Breast epithelium (tissue), 4 donors: ENCODE measurements at places on chromosomes 11 and 22. TPM values are rescaled to one million over a fixed set of nuclear protein-coding genes. Genes with fewer than 3 reads are reported as not detected.
A peak's percentile ranks its signal among the peaks of the same experiment; 100 is the strongest.

DNA sequence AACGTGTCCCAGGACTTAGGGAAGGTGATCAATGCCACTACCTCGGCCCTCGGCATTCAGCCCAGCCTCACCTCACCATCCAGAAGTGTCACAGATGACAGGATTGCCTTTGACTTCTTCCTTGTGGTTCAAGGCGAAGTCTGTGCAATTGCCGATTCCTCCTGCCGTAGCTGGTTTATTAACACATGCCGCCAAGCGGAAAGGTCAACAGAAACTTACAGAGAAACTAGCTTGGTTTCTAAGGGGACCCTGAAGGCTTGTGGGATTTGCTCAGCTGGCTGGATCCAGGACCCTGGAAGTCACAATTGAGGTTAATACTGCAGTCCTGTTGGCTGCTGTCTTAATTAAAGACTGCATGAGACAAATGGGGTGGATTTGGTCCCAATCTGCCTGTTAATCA, 65.6 kb downstream of the SHANK2 start:
- H3K4me1 ChIP-seq, result no peaks in the 10 kb centered on the region
- no peaks in the 10 kb centered on the region for H3K36me3 ChIP-seq
- DNase-seq, result peak; percentile 5

DNA sequence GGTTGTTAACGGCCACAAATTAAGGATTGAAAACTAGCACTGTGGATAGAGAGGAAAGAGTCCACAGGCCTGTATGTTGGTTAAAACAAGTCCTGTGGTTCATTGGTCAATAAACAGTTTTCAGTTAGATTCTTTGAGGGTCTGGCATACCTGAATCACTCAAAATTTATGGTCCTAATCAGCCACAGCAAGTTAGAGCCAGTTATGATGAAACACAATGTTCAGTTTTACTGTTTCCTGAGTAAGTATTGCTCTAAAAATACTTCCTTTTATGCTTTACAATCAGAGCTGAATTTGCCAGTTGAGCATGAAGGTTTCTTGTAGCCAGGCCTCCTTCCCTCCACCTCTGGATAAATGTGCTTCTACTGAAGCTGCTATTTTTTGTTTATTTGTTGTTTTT, 12.9 kb upstream of the CAT start:
- no peaks in the 10 kb centered on the region for H3K27me3 ChIP-seq
- no peaks in the 10 kb centered on the region for H3K36me3 ChIP-seq
- no peak overlapping the region for H3K4me3 ChIP-seq
- H3K27ac ChIP-seq, result peak overlapping the region; percentile 25

GRCh38 chr11:116733969-116734508, 38.7 kb downstream of the BUD13 start:
- no peak overlapping the region for H3K27ac ChIP-seq
- H3K36me3 ChIP-seq, result no peaks in the 10 kb centered on the region
- peak; percentile 17 for DNase-seq
- no peaks in the 10 kb centered on the region for H3K4me1 ChIP-seq
- no peak overlapping the region for H3K4me3 ChIP-seq

DNA sequence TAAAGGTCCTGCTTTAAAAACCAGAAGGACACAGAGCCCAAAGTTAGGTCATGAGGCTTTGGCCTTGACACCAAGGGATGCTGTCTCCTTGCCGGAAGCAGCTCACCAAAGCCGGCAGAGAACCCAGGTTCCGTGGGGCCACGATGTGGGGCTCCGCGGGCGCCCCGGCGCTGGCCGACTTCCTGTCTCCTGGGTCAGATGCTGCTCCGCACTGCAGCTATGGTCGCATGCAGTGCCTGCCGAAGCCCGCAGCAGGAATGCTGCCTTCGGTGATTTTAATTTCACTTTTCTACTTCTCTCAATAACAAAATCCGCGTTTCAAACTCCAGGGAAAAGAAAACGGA, 454 bp upstream of the OTUB1 start:
- H3K4me1 ChIP-seq, result peaks cover 2% of the 10 kb centered on the region
- DNase-seq, result no peak
- H3K27ac ChIP-seq, result peak overlapping the region; percentile 91
- no peaks in the 10 kb centered on the region for H3K27me3 ChIP-seq
- no peaks in the 10 kb centered on the region for H3K36me3 ChIP-seq

DNA sequence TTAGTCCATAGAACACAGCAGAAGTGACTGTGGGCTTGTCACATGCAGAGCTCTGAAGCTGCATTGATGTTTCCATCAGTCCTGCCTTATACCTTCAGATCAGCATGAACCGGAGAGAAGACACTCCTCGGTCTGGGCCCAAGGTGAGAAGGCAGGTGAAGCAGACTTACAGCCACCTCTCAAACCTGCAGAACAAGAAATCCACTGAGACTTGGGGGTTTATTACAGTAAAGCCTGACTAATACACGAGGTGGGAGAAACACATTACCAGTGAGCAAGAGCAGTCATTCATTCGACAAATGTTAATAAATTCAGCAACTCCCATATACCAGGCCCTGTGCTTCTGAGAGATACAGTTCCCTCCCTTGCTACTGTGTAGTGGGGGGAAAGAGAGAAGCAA, 279.0 kb downstream of the DDX10 start:
- no peak for DNase-seq
- H3K27ac ChIP-seq, result no peak overlapping the region
- H3K4me1 ChIP-seq, result no peaks in the 10 kb centered on the region
- H3K4me3 ChIP-seq, result no peak overlapping the region
- no peaks in the 10 kb centered on the region for H3K36me3 ChIP-seq

- H3K27me3 ChIP-seq, result no peaks in the 10 kb centered on the region
- H3K36me3 ChIP-seq, result no peaks in the 10 kb centered on the region
- peak overlapping the region; percentile 40 for H3K27ac ChIP-seq
Measured at GRCh38 chr11:88555829-88556202, 218.3 kb upstream of the CTSC start.

- no peaks in the 10 kb centered on the region for H3K36me3 ChIP-seq
- H3K4me3 ChIP-seq, result no peak overlapping the region
- H3K27me3 ChIP-seq, result no peaks in the 10 kb centered on the region
- H3K27ac ChIP-seq, result peak overlapping the region; percentile 56
- peaks cover 5% of the 10 kb centered on the region for H3K4me1 ChIP-seq
- no peak for DNase-seq
Measured at GRCh38 chr11:69122326-69122629, 33.5 kb upstream of the SMIM38 start.

DNA sequence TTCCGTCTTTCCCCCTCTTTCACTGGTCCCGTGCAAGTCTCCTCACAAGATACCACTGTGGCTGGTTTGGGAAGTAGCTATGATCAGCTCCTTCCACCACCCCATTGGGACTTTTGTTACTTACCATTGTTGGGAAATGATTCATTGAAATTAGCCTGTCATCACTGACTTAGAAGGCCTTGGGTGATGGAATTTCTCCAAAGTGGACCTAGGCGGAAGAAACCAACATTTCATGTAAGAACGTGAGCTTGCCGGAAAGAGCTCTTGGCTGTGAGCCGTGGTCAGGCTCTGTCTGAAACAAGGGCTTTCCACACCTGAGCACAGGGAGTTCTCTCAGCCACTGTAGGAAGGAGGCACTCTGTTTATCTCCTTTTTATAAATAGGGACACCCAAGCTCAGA, 23.5 kb upstream of the CRYBB3 start:
- no peak for DNase-seq
- H3K4me1 ChIP-seq, result peaks cover 5% of the 10 kb centered on the region
- no peaks in the 10 kb centered on the region for H3K27me3 ChIP-seq
- no peak overlapping the region for H3K4me3 ChIP-seq

- no peak for DNase-seq
- no peaks in the 10 kb centered on the region for H3K4me1 ChIP-seq
- H3K27ac ChIP-seq, result no peak overlapping the region
- H3K36me3 ChIP-seq, result no peaks in the 10 kb centered on the region
Measured at GRCh38 chr22:24580276-24580675, 12.6 kb downstream of the LRRC75B start.

DNA sequence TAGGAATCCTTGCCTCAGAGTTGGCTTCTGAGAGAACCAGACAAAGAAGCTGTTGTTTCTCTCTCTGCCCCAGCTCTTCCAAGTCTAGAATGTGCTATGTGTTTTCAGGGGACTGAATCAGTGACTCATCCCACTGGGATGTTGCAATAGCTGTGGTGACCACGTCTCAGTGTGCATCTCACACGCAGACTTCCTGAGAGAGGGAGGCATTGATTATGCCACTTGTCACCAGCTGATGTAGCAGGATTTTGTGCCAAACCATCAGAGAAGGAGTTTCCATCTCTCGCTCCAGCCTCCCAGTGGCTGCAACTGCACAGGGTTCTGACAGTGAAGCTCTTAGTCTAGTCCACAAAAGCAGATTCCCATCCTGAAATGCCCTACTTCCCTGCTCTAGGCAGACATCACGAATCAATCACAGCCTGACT, 455.8 kb downstream of the MIAT start:
- no peak overlapping the region for H3K4me3 ChIP-seq
- peaks cover 6% of the 10 kb centered on the region for H3K4me1 ChIP-seq
- H3K36me3 ChIP-seq, result no peaks in the 10 kb centered on the region
- DNase-seq, result no peak
- H3K27ac ChIP-seq, result peak overlapping the region; percentile 87

GRCh38 chr22:44623771-44624510, 78.1 kb upstream of the PRR5 start:
- H3K27ac ChIP-seq, result no peak overlapping the region
- DNase-seq, result no peak
- H3K36me3 ChIP-seq, result no peaks in the 10 kb centered on the region

- H3K27me3 ChIP-seq, result no peaks in the 10 kb centered on the region
- no peaks in the 10 kb centered on the region for H3K36me3 ChIP-seq
- H3K27ac ChIP-seq, result no peak overlapping the region
- no peak overlapping the region for H3K4me3 ChIP-seq
Measured at GRCh38 chr11:87804176-87804575, 371.1 kb downstream of the RAB38 start.

GRCh38 chr11:10653946-10654810, 39.4 kb downstream of the IRAG1 start:
- H3K4me1 ChIP-seq, result peaks cover 2% of the 10 kb centered on the region
- no peaks in the 10 kb centered on the region for H3K36me3 ChIP-seq
- no peak overlapping the region for H3K4me3 ChIP-seq
- DNase-seq, result no peak
- no peaks in the 10 kb centered on the region for H3K27me3 ChIP-seq
- H3K27ac ChIP-seq, result peak overlapping the region; percentile 62

DNA sequence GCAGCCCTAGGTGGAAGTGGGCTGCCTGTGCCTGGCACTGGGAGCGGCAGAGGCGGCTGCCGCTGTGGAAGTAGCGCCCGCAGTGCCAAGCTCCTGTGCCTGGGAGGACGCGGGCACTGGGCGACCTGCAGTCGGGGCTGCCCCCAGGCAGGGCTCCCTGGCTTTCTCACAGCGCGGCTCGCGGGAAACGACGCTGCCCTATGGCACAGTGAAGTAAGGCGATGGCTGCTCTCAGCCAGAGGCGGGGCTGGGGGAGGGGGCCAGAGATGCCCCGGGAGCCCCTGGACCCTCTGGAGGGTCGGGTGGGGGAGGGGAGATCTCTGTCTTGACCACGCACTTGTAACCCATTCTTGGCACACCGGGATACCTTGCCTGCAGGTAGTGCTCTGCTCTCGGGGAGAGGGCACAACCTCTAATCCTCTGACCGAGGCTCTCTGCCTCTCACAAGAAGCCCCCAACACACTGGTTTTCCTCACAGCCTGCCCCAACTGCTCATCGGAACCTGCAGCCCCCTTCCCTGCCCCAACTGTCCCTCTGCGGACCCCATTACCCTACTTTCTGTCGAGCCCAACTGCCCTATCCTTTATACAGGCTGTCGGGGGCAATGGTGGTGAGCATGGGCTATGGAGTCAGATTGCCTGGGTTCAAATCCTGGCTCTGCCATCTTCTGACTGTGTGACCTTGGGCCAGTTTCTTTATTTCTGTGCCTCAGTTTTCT, 32.2 kb upstream of the TRIM29 start:
- no peak for DNase-seq
- H3K27ac ChIP-seq, result peak overlapping the region; percentile 76
- H3K36me3 ChIP-seq, result no peaks in the 10 kb centered on the region
- H3K27me3 ChIP-seq, result no peaks in the 10 kb centered on the region

DNA sequence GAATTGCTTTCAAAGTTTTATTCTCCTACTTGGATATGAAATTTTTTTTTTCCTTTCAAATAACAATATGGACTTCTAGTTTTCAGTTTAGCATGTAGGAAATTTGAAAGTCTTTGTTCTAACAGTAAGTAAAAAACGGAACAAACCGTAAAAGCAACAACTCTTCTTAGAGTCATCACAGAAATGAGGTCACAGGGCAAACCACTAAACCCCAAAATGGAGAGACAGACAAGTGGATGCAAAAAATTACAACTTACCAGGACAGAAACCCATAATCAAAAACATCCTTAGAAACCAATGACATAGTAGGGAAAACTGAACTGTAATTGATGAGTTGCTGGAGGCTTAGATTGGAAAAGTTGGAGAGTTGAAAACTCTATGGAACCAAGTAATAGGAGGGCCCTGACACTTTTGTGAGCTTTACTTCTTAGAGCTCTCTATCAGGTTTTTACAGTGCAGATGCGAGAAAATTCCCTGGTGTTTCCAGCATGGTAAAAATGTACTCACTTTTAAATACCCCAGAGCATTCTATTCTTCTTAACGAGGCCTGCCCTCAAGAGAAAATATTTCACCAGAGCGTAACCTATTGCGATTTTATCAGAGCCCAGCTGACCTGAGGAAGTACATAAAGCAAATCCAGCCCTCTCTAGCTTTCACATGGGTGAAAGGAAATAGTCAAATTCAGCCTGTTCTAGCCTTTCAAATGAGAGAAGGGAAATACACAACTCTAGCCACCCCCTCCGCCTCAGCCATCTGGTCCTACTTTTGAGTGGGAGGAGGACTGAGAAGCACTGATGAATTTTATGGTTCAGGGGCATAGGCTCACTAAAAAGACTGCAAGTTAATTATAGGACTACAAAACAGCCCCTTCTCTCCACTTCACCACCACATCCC, 39.1 kb downstream of the CASP12 start:
- H3K4me1 ChIP-seq, result no peaks in the 10 kb centered on the region
- H3K36me3 ChIP-seq, result no peaks in the 10 kb centered on the region
- no peak overlapping the region for H3K4me3 ChIP-seq
- DNase-seq, result no peak
- no peaks in the 10 kb centered on the region for H3K27me3 ChIP-seq
- no peak overlapping the region for H3K27ac ChIP-seq

GRCh38 chr11:126355926-126356897, 726 bp downstream of the ST3GAL4 start:
- peak; percentile 52 for DNase-seq
- peaks cover 4% of the 10 kb centered on the region for H3K4me1 ChIP-seq
- H3K27me3 ChIP-seq, result no peaks in the 10 kb centered on the region
- peak overlapping the region; percentile 68 for H3K4me3 ChIP-seq
- H3K36me3 ChIP-seq, result no peaks in the 10 kb centered on the region

- no peaks in the 10 kb centered on the region for H3K27me3 ChIP-seq
- no peaks in the 10 kb centered on the region for H3K36me3 ChIP-seq
- DNase-seq, result no peak
- no peak overlapping the region for H3K4me3 ChIP-seq
- no peaks in the 10 kb centered on the region for H3K4me1 ChIP-seq
Measured at GRCh38 chr22:48805516-48805915, 1022.2 kb downstream of the BRD1 start.

The MEI1 gene
- 4.3 TPM for total RNA-seq

The CFAP300 gene
- 2.0 TPM for total RNA-seq

The CCDC88B gene
- total RNA-seq, result 5.9 TPM

The DEFB131B gene
- total RNA-seq, result not detected

The RTN4RL2 gene
- 0.32 TPM for total RNA-seq

The FLRT1 gene
- not detected for total RNA-seq

The ARHGEF17 gene
- total RNA-seq, result 54.7 TPM

The C11orf86 gene
- total RNA-seq, result not detected
